ENCODE measurements at places on chromosomes 3 and 15.

DNA sequence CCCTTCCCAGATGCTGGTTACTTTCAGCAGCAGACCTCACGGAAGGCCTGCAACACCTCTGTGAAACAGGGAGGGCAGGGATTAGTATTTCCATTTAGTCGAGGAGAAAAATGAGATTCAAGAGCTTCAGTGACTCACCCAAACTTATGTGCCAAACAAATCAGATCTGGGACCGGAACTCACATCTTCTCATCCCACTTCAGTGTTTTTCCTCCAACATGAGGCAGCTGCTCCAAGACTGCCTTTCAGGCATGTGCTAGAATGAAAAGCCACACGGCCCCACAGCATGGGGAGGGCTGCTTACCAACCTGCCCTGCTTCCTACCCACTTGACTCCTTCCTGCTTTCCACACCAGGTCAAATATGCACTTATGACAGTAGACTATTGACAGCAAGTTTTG, 129.4 kb upstream of the SLC24A5 start:
- DNase-seq: no peak

GRCh38 chr15:81897057-81897677, 148.7 kb downstream of the MEX3B start:
- no peak for DNase-seq

DNA sequence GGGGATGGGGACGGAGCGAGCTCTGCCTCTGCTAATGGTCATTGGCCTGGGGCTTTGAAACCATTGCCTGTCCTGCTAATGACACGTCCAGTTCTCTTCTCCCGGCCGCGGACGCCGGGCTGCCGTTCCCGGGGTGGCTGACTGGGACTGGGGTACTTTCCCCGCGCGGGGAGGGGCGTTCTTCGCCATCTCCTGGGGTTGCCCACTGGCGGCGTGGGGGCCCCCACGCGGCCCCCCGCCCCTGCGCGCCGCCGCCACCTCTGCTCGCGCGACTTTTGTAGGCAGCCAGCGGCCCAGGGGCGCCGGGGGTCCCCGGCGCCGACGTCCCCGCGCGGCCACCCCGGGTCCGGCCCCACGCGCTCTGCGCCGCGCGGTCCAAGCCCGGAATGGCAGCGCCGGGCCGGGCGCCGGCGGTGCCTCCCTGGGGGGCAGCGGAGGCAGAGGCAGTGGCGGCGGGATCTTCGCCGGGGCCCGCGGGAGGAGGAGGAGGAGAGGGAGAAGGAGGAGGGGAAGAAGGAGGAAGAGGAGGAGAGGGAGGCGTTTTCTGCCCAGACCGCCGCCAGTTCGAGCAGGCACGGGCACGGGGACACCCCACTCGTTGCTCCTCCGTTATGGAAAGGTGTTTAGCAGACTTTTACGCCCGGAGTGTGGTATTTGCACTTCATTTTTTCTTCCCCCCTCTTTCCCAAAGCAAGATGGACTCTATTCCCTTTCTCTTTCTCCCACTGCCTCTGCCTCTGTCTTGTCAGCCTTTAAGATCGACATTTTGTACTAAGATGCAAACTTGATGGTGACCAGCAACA, 2.3 kb downstream of the BBX start:
- DNase-seq: peak; percentile 46

- no peak for DNase-seq
Measured at GRCh38 chr15:47885920-47886319, 168.6 kb downstream of the SEMA6D start.

DNA sequence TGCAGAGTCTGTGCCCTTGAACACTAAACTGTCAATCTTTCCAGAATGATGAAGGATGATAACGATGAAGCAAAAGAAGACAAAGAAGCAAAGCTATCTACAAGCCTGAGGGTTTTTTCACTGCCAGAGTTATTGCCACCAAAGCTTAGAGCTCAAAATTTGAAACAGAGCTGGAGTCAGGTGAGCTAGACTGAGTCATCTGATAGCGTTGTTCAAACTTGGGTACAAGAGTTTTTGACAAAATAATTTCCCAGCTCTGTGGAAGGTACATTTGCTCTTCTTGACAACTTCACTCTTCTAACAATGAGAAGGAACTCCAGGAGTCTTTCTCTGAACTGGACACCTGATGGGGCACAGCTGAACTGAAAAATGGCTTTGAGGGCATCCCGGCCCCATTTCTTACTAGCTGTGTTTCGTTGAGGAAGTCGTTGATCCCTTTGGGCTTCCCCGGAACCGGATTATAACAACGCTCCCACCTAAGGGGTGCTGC, 715 bp downstream of the MCCC1 start:
- DNase-seq: no peak

DNA sequence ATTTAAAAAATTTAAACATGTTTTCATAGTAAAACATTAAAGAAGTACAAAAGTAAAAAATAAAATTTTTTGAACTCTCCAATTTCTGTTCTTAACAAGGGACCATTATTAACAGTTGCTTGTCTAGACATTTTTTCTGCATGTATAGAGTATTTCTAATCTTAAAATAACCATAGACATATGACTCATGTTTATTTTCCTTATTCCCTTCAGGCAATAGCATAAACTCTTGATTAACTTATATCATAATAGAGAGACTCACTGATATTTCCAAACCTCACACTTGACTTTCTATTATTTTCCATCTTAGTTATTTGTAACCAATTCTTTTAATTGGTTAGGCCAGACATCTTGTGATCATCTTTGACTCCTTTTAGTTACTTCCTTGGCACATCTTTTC, 325.6 kb upstream of the SOX14 start:
- no peak for DNase-seq

GRCh38 chr3:125965505-125965904, 3.5 kb upstream of the ROPN1B start:
- DNase-seq: no peak

- DNase-seq: no peak
Measured at GRCh38 chr15:68572921-68573320, 5.9 kb upstream of the CORO2B start.

DNA sequence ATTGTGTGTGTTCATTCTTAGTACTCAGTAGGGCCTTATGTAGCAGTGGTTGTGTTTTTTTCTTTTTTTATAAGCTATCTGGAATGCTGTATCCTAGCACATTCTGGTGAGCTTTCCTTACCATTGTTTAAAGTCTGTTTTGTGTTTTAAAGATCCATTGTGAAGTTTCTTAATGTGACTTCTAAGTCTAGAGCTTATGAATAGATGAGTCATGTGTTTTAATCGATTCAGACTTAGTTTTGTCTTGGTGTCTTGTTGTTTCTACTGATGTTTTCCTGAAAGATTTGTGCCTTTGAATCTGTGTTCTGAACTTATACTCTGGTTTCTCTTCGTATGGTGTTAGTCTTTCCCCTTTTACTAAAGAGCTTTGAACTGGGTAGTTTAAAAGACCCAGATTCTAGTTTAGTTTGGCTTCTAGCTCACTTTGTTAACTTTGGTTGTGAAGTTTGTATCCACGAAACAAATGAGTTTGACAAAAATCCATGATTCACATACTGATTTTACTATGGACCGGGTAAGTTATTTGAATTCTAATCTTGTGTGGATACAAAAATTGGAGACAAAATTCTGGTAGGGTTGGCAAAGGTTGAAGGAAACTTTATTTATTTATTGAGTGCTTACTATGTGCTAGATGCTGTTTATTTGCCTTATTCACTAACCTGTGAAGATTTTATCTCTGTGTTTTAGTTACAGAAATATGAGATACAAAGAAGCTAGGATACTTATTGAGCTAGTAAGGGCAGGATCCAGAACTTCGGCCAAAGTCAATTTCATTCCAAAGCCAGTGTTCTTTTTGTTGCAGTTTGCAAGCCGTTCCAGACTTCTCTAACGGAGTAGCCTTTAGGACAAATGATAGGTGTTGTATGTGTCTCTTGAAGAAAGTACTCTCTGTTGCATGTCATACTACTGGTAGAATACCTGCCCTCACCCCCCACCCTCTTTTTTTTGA, 24.8 kb downstream of the AKAP13 start:
- DNase-seq: no peak

GRCh38 chr15:67043939-67044771, 21.2 kb upstream of the SMAD3 start:
- DNase-seq: no peak

GRCh38 chr15:48644827-48645557, 517 bp downstream of the FBN1 start:
- DNase-seq: no peak

- no peak for DNase-seq
Measured at GRCh38 chr15:33040496-33040895, 154.0 kb downstream of the FMN1 start.

- DNase-seq: no peak
Measured at GRCh38 chr3:168162172-168162571, 66.4 kb upstream of the GOLIM4 start.

GRCh38 chr3:172137287-172138192, 98.2 kb downstream of the FNDC3B start:
- DNase-seq: peak; percentile 38

DNA sequence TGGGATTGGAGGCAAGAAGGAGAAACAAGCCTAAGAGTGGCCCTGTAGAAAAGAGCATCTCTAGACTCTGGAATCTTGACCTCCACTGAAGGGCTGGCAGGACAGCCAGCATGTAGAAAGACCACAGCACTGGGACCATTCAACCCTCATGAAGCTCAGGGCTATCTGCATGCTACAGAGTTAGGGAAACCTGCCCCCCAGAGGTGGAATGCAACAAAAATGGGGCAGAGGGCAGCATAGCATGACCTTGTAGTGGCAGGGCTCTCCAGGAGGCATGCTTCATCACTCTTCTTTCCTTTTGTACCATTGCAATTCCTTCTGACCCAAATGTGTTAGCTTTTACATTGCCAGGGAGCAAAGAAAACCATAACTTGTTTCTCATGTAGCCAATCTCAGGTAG, 445.4 kb downstream of the EPHB1 start:
- no peak for DNase-seq

DNA sequence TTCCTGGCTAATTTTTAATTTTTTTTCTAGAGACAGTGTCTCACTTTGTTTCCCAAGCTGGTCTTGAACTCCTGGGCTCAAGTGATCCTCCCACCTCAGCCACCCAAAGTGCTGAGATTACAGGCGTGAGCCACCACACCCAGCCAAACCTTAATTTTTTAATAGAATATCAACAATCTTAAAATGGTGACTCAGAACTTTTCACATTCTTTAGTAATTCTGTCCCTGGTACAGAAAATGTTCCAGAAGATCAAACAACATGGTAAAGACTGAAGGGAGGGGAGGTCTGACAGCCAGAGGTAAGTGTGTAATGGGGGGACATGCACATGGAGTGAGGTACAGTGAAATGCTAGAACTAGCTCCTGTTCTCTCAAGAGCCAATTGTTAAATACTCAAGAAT, 38.2 kb downstream of the DNAH12 start:
- no peak for DNase-seq

- DNase-seq: no peak
Measured at GRCh38 chr15:54599386-54599785, 597.4 kb downstream of the RSL24D1 start.

DNA sequence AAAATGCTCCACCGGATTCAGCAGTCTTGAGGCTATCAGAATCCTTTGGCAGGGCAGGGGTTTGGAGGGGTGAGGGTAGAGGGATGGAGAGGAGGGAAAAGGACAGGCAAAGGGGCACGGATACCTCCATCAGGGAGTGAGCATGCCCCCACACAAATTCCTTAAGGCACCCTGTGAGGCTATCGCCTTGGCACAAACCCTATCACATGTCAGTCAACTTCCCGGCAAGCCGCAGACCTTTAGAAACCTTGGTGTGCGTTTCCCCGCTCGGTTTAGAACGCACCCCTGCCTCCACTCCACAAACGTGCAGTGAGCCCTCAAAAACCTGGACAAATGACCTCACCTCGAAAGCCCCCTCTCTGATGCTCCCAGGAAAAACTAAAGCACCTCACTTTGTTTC, 422 bp upstream of the SETMAR start:
- no peak for DNase-seq

DNA sequence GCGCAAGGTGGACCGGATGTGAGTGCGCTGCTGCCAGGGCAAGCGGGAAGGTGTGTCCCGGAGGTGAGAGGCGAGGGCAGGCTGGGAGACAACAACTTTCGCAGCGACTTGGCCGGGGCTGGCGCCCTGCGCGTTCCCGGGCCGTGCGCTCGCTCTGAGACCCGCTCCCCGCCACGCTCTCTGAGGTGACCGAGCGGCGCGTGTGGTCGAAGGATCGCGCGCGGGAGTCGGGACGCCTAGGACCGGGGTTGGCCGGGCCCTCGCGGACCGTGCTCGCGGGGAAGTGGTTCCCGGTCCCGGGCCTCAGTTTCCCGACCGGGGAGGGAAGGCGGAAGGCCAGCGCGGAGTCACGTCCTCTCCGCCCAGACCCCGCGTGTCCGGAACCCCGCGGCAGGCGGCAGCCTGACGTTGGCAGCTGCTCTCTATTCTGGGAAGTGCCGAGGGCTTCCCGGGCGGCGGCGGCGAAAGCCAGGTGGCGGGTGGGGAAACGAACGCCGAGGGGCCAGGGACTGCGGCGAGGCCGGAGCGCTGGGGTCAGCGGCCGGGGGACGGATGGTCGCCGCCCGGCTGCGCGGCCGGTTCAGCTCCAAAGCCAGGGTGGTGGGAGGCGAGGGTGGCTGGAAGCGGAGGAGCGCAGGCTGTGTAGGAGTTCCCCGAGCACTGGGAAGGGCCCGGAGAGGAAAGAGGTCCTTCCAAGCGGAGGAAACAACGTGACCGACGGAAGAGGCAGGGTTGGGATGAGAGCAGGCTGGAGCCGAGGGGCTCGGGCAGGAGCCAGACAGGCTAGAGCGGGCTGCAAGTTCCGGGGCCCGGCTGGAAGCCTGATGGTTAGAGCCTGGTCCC, 1.0 kb upstream of the IGF2BP2 start:
- DNase-seq: peak; percentile 29

DNA sequence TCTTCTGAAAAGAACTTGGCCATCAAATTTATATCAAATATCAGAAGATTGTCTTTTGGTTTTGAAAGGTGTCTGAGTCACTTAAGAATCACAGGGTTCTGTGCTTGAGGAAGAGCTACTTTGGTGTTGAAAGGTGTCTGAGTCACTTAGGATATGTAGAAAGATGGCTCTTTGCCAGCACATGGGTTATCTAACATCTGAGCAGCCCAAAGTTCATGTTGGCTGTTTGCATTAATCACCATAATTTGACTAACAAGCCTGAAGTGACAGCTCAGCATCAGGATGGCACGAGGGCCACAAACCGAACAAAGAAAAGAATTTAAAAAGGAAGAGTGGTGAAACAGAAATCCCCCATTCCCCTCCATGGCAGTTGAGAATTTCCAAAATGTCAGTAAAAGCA, 190.5 kb upstream of the CMC1 start:
- no peak for DNase-seq

Measured in Kasumi-1 (cell line).